ENCODE measurements at places on chromosomes 12 and 14.

DNA sequence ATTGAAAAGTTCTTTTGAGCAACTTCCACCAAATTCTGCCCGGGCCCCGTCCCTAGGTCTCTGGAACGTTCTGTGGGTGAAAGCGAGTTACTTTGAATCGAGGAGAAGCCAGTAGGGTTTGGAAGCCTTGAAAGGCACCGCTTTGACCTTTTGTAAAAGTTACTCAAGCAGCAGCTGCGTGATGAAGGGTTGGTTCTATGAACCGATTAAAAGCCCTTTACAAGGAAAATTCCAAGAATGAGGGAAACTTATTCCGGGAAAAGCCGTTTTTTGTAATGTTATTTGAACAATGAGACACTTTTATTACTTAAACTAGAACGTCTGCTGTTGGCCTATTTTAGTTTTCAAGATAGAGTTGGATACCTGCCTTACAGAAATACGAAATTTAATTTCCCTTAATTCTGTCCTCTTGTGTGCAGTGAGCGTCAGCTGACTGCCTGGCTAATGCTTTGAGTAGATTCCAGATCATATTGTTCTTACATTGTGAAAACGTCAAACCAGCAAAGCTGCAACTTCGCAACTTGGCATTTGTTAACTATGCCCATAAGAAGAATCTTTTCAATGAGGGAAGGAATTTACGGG is 906 bp downstream of the LARP4 start:
- DNase-seq, result no peak

DNA sequence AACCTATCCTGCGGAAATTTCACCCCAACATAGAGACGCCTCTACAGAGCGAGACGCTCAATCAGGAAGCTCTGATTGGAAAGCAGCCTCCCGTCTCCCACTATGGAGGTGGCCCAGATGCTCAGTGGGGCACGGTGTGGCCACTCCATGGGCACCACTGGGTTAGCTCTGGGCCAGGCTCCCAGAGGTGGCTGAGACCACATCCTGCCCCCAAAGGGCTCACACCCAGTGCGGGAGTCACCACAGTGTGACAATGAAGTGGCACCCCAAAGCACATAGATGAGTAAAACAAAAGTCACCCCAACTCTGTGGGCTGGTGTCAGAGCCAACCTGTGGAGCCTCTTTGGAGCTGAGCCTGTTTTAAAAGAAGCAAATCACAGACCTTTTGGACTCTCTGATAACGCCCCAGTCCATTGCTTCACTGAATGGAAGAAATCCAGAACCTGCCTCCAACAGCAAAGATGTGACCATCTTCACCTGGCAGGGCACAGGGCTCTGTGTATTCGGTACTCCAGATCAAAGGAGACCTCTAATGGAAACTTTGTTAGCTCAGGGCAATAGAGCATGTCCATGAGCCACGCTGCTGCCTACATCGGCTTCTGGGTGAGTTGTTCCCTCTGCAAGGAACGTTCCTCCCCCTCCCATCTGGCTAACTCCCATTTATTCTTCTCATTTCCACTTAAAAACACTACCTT is 19.6 kb downstream of the CLMN start:
- DNase-seq, result no peak

GRCh38 chr14:37081218-37081617 is 91.2 kb downstream of the SLC25A21 start:
- DNase-seq, result no peak

GRCh38 chr12:3935078-3935477 is 61.9 kb upstream of the PARP11 start:
- no peak for DNase-seq

- DNase-seq, result no peak
Measured at GRCh38 chr14:91142214-91142668, 28.4 kb downstream of the DGLUCY start.

GRCh38 chr14:75220156-75220555 is 43.7 kb upstream of the TMED10 start:
- no peak for DNase-seq

DNA sequence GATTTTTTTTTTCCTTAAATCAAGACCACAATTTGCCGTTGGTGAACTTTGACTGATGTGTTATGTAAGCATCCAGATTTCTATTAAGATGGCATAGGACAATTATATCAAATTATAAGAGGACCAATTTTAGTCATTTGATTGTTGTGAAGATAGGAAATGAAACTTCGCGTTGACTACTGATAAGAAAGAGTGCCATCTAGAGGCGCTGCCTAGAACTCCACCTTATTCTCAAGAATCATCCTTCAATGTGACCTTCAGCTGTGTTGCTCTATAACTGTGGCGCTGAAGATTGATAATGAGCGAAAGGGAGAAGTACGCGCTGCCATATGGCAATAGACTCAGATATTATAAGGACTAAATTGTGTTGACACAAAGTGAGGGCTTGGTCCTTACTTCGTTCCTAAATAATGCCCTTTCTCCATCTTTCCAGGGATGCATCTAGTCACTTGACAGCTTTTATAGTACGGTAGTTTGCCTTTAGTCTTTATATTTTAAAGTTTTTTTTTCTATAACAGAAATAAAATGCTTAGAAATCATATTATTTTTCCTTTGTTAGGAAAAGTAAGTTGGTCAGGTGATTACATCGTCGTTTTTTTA is 350.8 kb upstream of the STXBP6 start:
- DNase-seq, result peak; percentile 5

DNA sequence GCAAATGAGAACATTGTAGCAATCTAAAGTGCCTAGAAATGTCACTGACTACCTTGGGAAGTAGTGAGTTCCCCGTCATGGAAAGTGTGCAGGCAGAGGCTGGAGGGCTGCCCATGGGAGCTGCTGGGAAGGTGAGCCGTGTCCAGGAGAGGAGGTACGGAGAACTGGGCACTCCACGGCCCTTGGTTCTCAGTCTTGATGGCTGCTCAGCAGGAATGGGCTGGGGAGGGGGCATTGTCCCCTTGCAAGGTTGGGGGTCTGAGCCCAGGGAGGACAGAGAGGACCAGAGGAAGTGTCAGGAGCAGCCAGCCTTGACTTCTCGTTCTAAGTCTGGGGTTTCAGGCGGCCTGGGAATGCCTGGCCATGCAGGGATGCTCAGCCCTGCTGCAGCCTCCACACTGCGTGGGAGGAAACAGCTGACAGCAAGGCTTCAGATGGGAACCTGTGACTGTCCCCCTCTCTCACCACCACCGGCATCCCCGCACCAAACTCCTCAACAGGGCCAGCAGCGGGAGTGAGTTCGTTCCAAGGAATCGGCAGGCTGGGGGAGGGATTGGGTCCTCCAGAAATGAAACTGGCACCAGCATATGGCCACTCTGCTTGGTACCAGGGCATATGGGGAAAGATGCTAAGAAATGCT is 140.2 kb downstream of the BCL11B start:
- DNase-seq, result no peak

GRCh38 chr12:67413577-67413976 is 144.4 kb downstream of the CAND1 start:
- DNase-seq, result no peak

- DNase-seq, result no peak
Measured at GRCh38 chr14:58923751-58924405, 264.6 kb upstream of the DAAM1 start.

GRCh38 chr12:65699251-65699650 is 125.0 kb upstream of the HMGA2 start:
- DNase-seq, result no peak

All from fibroblast of skin of left biceps (primary cell).